Activated CD4-positive, alpha-beta T cell treated with anti-CD3 and anti-CD28 coated beads, Interleukin-2, Interleukin-4, amounts not matched to agents 100 ng/mL and 50 ng/mL, durations not matched to agents 16 hours and 8 hours (primary cell): ENCODE measurements at places on chromosomes 7 and 10.

- no peak for DNase-seq
These were observed 23.1 kb downstream of the RPA3 start for GRCh38 chr7:7695111-7695817.

DNA sequence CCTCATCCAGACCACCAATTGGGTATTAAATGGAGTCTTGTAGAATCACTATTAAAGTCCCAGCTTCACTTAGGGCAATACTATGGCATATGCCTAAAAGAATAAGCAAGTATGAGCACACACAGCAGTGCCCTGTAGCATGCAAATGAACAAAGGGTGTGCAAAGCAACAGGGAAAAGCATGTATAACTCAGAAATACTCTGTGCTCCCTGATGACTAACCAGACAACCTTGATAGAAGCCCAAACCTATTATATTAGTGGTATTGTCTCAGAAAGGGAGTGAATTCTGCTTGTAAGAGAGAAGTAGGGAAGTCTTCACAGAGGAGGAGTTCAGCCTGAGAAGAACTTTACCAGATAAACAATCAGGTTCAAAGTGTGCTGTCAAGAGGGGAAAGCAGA is 131.2 kb downstream of the DGKI start:
- no peak for DNase-seq

DNA sequence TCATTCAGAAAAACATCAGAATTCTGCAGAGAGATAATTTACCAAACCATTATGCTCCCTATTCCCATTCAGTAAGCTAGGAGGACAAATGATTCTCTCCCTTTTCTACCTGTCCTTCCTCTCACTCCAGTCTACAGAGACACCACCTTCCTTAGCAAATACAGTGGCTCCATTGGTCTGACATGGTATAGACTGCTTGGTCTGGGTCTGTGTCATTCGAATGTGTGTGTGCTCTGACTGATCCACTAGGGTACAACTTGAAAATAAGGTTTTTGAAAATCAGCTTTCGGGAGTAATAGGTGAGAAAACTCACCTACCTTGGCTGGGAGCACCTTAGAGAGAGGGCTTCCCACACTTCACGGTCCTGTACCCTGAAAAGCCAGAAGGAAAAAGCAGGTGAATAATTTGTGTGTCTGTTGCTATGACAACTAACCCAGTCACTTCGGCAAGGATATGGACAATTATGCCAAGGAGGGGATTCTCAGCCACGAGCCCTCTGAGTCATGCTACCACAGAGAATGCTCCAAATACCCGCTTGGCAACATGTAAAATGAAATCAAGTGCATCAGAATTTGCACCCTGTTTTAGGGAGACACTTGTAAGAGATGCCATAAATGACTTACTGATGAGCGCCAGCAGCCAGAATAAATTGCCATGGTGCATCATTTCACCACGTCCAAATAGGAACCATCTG is 114.5 kb upstream of the PRKCQ start:
- DNase-seq, result no peak

DNA sequence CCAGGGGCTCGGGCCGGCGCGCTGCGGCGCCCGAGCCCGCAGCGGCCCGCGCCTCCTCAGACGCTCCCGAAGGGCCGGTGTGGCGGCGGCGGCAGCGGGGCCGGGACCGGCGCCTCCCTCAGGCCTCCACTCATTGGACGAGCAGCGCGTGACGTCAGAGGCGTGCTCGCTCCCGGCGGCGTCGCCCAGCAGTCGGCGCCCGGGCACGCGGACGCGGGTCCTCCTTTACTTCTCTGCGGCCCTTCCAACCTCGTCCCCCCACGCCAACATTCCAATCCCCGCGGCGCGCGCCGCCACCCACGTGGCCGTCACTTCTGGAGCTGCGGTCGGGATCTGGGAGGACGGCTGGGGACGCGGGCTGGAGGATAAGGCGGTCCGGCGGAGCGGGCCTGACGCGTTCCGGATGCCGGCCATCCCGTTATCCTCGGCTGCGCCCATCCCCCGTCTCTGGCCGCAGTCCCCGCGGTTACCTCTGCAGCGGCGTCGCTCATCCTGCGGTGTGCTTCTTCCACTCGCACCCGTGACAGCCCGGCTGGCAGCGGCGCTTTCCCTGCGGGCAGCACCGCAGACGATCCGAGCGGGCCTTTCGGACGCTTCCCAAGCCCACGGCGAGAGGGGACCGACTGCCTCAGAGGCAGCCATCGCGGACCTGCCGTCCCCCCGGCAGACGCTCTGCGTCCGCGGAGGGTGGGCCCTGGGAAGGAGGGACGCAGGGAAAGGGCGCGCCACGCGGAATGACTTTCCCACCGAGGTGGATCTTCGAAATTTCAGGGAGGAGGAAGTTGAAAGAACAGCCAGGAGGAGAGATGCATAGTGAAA is at the start of gene PDZD8:
PDZD8 (minus strand) TSS at position 81 of the 819 bp plus-strand sequence. CDS start 213 bp downstream, outside the sequence.
- peak; percentile 92 for DNase-seq

GRCh38 chr10:110398419-110399105 is 93.8 kb upstream of the SMNDC1 start:
- DNase-seq, result no peak

GRCh38 chr7:158919686-158920085 is 63.3 kb downstream of the DYNC2I1 start:
- no peak for DNase-seq
